ENCODE measurements at places on chromosomes 3 and 15. TPM values are rescaled to one million over a fixed set of nuclear protein-coding genes. Genes with fewer than 3 reads are reported as not detected.

DNA sequence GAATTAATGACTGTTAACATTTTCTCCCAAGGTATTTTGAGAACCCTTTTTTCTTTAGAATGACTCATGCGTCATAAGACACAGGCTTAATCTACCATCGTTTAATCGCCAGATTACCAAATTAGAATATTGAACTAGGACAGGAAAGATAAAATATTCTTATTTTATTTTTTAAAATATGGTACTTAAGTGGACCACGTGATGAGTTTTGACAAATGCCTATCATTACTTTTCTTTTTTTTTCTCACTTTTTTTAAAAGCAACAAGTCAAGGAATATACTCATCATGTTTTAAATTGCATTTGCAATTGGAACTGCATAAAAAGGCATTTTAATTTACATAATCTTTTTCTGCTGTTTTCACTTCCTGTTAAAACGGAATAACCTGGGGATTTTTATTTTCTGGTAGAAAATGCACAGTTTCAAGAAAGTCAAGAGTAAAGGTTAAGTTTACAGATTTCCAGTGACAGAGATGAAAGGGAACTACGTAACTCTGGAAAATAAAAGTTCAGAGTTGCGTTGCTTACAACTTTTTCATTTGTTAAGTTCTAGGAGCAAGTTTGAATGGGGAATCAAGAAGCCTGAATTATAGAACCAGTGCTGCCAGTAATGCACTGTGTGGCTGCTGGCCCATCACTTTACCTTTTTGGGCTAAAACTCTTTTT lies 23.6 kb downstream of the SIAH2 start:
- DNase-seq = no peak

DNA sequence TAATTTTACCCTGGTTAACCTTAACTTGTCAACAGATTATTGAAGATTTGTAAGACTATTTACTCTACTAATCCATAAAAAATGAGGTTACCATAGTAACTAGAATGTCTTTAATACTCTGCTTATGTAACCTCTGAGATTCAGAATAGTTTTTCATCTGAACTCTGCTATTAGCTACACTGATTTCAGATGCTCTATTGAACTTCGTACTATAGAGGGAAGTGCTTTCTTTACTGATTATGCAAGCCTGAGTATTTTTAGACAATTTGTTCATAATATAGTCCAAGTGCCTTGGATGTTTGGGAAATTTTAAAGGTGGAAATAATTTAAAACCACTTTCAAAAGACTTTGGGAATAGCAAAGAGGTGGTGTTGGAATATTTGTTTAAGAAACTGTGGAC lies 107.9 kb upstream of the GBE1 start:
- no peak for DNase-seq

GRCh38 chr15:69704229-69704628 lies 251.6 kb downstream of the RPLP1 start:
- DNase-seq = no peak

GRCh38 chr3:135325726-135326235 lies 530.7 kb downstream of the EPHB1 start:
- DNase-seq = no peak

DNA sequence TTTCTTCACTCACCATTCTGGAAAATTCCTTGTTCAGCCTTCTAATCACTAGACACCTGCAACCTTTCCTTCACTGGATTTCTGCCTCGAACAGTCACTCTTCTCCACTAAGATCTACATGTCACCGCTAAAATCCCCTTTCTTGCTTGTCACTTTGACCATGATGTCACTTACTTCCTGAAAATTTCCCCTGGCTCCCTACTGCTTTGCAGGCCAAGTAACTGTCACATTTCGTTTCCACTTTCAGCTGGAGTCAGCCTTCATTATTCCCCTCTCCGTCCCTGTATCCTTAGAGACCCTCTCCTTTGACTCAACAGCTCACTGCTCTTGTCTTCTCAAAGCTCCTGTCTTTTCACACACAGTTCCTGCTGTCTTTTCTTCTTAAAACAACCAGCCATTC lies 15.9 kb downstream of the CHL1 start:
- DNase-seq = no peak

Gene NPAP1
- total RNA-seq = not detected
